A549 treated with CpdA at 1 μM for 4 hours (cell line): ENCODE measurements at places on chromosomes 4 and X. TPM values are rescaled to one million over a fixed set of nuclear protein-coding genes. Genes with fewer than 3 reads are reported as not detected.

The GAGE12F gene
- total RNA-seq: not detected in 5 replicates

The DIPK2B gene
- total RNA-seq: not detected in 5 replicates

The PDGFC gene
- total RNA-seq: 1.8 to 3.7 TPM (median 3.2 TPM) in 5 replicates

The GALNTL6 gene
- 0.05 TPM in 1 of 5 replicates, not detected in the others for total RNA-seq

The NR3C2 gene
- 0.01 to 0.13 TPM in 2 of 5 replicates, not detected in the others for total RNA-seq

The CT47B1 gene
- total RNA-seq: not detected in 5 replicates

The OTUD6A gene
- total RNA-seq: not detected in 5 replicates

The ANXA3 gene
- total RNA-seq: 57.0 to 72.4 TPM (median 59.0 TPM) in 5 replicates
